ENCODE measurements at places on chromosomes 4 and X. TPM values are rescaled to one million over a fixed set of nuclear protein-coding genes. Genes with fewer than 3 reads are reported as not detected.

ZNF141 gene
- total RNA-seq = 12.9 TPM

MAGEB1 gene
- not detected for total RNA-seq

DRP2 gene
- 1.7 TPM for total RNA-seq

PABPC4L gene
- 2.1 TPM for total RNA-seq

SERPINA7 gene
- not detected for total RNA-seq

CXCL3 gene
- total RNA-seq = 3.3 TPM

TCEAL3 gene
- total RNA-seq = 23.6 TPM

SOWAHD gene
- total RNA-seq = under 0.01 TPM

TMPRSS11D gene
- under 0.01 TPM for total RNA-seq

RGN gene
- total RNA-seq = 2.9 TPM

NHS gene
- 2.3 TPM for total RNA-seq

CXCL11 gene
- not detected for total RNA-seq

ARHGAP6 gene
- total RNA-seq = 5.2 TPM

XAGE2 gene
- not detected for total RNA-seq

WNK3 gene
- 0.87 TPM for total RNA-seq

PLAC1 gene
- total RNA-seq = 0.37 TPM

ATP2B3 gene
- total RNA-seq = under 0.01 TPM

CYP4V2 gene
- total RNA-seq = 17.4 TPM

PABPC1L2B gene
- not detected for total RNA-seq

SSX2B gene
- total RNA-seq = not detected

ITGB1BP2 gene
- total RNA-seq = 1.00 TPM

GK gene
- total RNA-seq = 52.5 TPM

MTMR1 gene
- 24.4 TPM for total RNA-seq

STARD8 gene
- total RNA-seq = 8.7 TPM

SCLT1 gene
- 27.8 TPM for total RNA-seq

NPY2R gene
- not detected for total RNA-seq

CCDC120 gene
- total RNA-seq = 0.11 TPM

ZNF732 gene
- total RNA-seq = 0.66 TPM

YIPF7 gene
- not detected for total RNA-seq

TRIM60 gene
- total RNA-seq = not detected

COL4A6 gene
- total RNA-seq = 3.8 TPM

BMPR1B gene
- total RNA-seq = 1.1 TPM

MAGEA2B gene
- total RNA-seq = not detected

MAP9 gene
- total RNA-seq = 15.7 TPM

SMR3B gene
- not detected for total RNA-seq

HSFX1 gene
- 1.00 TPM for total RNA-seq

NUP62CL gene
- 0.11 TPM for total RNA-seq

ARSD gene
- 11.0 TPM for total RNA-seq

PNCK gene
- total RNA-seq = 1.2 TPM

PGAM4 gene
- total RNA-seq = 0.25 TPM

EFNB1 gene
- total RNA-seq = 25.0 TPM

SPINK2 gene
- total RNA-seq = not detected

HAUS7 gene
- total RNA-seq = 19.6 TPM

DUX4 gene
- total RNA-seq = not detected

BCORL1 gene
- 2.6 TPM for total RNA-seq

SOWAHB gene
- total RNA-seq = not detected

NMU gene
- 1.3 TPM for total RNA-seq

HOPX gene
- total RNA-seq = 2.2 TPM

ETDB gene
- not detected for total RNA-seq

Data from uterine smooth muscle cell (primary cell).